ENCODE measurements at places on chromosomes 11 and 22.
A peak's percentile ranks its signal among the peaks of the same experiment; 100 is the strongest.

DNA sequence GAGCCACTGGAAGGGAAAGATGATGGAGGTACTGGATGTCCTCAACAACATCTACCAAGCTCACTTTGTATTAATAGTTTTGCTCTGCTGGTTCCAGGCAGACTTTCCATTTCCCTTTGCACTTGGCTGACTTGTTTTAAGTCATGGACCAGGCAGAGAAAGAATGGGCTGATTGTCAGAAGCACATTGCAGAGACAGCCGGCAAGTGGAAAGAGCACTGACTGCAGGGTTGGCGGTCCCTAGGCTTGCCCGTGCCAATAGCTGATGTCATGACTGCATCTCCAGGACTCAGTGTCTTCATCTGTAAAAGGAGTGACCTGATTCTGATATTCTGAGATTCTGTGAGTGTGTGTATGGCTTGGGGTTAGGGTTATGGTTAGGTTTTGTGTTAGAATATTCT is 20.9 kb upstream of the NNMT start:
- peaks cover 53% of the 10 kb centered on the region for H3K27me3 ChIP-seq
- no peaks in the 10 kb centered on the region for H3K36me3 ChIP-seq
- no peak overlapping the region for H3K27ac ChIP-seq
- no peak overlapping the region for H3K4me3 ChIP-seq
- H3K4me1 ChIP-seq: no peaks in the 10 kb centered on the region
- peak; percentile 31 for DNase-seq

GRCh38 chr11:30333405-30333804 is 10.5 kb downstream of the ARL14EP start:
- peaks cover 52% of the 10 kb centered on the region for H3K36me3 ChIP-seq
- H3K27ac ChIP-seq: no peak overlapping the region
- no peak overlapping the region for H3K4me3 ChIP-seq
- DNase-seq: no peak

GRCh38 chr11:65262776-65263175 is 1.0 kb downstream of the POLA2 start:
- peak overlapping the region; percentile 93 for H3K27ac ChIP-seq
- no peaks in the 10 kb centered on the region for H3K27me3 ChIP-seq

DNA sequence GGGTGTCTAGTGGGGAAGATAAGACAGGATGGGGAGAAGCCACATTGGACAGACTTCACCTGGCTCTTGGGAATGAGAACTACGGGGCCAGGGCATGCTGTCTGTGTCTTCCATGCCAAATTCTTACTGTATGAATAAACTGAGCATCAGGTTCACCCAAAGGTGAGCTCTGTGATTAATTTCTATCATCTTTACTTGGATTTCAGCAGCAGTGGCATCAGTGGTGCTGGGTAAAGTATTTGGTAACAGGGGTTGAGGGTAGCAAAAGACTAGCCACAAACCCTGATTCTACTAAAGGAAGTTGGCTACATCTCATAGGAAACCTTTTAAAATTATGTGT is 38.8 kb downstream of the IRAG1 start:
- no peaks in the 10 kb centered on the region for H3K36me3 ChIP-seq
- peaks cover 39% of the 10 kb centered on the region for H3K4me1 ChIP-seq

DNA sequence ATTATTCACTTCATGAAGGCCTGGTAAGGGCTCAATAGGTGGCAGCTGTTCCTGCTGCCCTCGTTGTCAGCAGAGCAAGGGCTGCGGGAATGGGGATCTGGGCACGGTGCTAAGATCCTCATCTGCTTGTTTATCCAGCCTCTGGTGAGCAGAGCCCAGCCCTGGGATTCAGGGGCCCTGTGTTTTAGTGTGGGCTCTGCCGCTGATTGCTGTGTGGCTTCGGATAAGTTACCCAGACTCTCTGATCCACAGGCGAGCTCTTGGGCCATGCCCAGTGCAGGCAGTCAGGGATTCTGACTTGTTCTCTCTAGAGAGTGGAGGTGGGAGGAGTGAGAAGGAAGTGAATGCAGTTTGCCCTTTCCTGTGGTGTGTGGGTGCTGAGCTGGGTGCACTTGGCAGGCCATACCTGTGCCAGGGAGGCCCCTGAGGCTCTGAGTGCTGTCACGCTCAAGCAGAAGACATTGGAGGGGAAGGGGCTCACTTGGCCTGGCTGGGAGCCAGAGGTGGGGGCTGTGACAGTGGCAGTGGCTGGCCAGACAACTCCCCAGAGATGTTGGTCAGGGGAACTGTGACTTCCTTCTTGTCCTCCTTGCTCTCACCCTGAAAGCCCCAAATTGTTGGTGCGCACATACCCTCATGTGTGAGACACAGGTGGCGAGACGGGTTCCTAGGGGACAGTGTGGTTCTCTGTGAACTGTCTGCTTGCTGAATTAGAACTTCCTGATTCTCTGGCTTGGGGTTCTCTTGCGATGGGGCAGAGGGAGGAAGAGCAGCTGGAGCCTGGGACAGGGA is 43.7 kb downstream of the CD82 start:
- peak overlapping the region; percentile 69 for H3K27ac ChIP-seq
- H3K4me3 ChIP-seq: no peak overlapping the region
- no peaks in the 10 kb centered on the region for H3K27me3 ChIP-seq
- H3K36me3 ChIP-seq: peaks cover 22% of the 10 kb centered on the region
- H3K4me1 ChIP-seq: peaks cover 72% of the 10 kb centered on the region
- DNase-seq: peak; percentile 53

GRCh38 chr11:75560644-75561043 is 1.4 kb upstream of the SERPINH1 start:
- DNase-seq: no peak
- H3K27me3 ChIP-seq: peaks cover 3% of the 10 kb centered on the region
- no peak overlapping the region for H3K4me3 ChIP-seq
- H3K27ac ChIP-seq: no peak overlapping the region
- H3K4me1 ChIP-seq: peaks cover 31% of the 10 kb centered on the region

DNA sequence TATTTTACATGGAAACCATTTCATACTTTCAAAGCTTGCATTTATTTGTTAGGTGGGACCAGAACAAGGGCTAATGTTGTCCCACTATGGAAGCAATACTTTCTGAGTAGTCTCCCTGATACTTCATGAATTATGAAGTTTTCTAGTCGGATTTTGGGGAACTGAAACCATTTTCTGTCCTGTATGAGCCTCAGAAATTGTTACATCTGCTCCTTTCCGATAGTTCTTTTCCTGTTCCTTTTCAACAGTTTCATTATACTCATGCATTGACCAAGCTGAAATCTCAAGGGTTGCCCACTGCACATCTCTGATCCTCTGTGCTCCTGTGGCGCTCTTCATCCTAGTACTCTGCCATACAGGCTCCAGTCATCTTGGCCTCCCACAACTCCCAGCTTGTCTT is 31.5 kb upstream of the GLYATL1 start:
- H3K4me1 ChIP-seq: no peaks in the 10 kb centered on the region
- no peaks in the 10 kb centered on the region for H3K36me3 ChIP-seq
- no peak for DNase-seq

DNA sequence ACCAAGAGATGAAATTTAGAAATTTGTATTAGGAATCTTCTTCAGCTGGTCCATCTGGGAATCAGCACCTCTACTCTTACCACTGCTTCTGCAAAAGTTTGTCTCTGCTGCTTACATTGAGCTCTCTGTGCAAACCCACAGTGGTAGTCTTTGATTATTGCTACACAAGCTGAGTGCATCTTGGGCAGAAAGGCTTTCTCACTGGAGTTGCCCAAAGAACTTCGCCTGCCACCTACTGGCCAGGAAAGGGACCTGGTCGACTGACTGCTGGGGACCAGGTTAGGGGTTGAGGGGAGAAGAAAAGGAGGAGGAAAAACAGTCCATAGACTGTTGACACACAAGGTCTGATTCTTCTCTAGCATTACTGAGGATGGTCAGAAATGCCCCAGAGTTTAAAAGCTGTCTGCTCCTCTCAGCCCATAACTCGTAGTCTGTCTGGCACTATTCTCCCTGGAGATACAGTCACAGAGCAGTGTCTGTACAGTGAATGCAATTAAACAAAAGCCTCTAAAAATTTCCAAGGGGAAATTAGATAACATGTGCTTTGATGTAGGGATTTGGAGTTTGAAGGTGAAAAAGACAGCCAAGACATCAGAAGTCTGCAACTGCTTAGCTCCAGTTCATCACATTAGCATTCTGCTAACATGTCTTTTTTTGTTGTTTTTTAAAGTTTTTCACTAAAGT is 215.0 kb upstream of the CTSC start:
- DNase-seq: peak; percentile 74
- H3K4me3 ChIP-seq: no peak overlapping the region
- peaks cover 20% of the 10 kb centered on the region for H3K27me3 ChIP-seq
- H3K27ac ChIP-seq: no peak overlapping the region
- no peaks in the 10 kb centered on the region for H3K36me3 ChIP-seq

DNA sequence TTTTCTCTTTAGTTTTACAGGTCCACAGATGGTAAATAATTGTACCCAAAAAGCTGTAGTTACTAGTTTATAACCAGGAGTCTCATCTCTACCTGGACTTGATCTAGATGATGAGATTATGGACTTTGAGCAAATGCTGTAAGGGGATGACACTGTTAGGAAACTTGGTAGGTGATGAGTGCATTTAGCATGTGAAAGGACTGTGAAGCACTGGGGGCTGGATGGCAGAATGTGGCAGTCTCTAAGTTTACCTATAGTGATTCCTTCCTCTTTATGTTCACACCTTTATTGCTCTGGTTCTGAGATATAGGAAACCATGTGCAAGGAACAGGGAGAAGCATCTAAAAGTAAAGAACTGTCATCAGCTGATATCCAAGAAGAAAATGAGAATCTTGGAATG is 230.7 kb upstream of the CHORDC1 start:
- no peaks in the 10 kb centered on the region for H3K4me1 ChIP-seq
- no peak overlapping the region for H3K27ac ChIP-seq
- DNase-seq: no peak
- no peaks in the 10 kb centered on the region for H3K36me3 ChIP-seq
- H3K4me3 ChIP-seq: no peak overlapping the region

DNA sequence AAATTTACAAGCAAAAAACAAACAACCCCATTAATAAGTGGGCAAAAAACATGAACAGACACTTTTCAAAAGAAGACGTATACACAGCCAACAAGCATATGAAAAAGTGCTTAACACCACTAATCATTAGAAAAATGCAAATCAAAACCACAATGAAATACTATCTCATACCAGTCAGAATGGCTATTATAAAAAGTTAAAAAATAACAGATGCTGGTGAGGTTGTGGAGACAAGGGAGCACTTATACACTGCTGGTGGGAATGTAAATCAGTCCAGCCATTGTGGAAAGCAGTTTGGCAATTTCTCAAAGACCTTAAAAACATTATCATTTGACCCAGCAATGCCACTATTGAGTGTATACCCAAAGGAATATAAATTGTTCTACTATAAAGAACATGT is 72.3 kb downstream of the BBOX1 start:
- no peak overlapping the region for H3K4me3 ChIP-seq
- H3K27me3 ChIP-seq: no peaks in the 10 kb centered on the region
- no peaks in the 10 kb centered on the region for H3K36me3 ChIP-seq
- no peak overlapping the region for H3K27ac ChIP-seq
- no peaks in the 10 kb centered on the region for H3K4me1 ChIP-seq
- no peak for DNase-seq

- H3K36me3 ChIP-seq: peaks cover 31% of the 10 kb centered on the region
- DNase-seq: no peak
- H3K27ac ChIP-seq: no peak overlapping the region
- no peaks in the 10 kb centered on the region for H3K27me3 ChIP-seq
- no peak overlapping the region for H3K4me3 ChIP-seq
Measured at GRCh38 chr11:111635706-111636045, 33.4 kb downstream of the SIK2 start.

DNA sequence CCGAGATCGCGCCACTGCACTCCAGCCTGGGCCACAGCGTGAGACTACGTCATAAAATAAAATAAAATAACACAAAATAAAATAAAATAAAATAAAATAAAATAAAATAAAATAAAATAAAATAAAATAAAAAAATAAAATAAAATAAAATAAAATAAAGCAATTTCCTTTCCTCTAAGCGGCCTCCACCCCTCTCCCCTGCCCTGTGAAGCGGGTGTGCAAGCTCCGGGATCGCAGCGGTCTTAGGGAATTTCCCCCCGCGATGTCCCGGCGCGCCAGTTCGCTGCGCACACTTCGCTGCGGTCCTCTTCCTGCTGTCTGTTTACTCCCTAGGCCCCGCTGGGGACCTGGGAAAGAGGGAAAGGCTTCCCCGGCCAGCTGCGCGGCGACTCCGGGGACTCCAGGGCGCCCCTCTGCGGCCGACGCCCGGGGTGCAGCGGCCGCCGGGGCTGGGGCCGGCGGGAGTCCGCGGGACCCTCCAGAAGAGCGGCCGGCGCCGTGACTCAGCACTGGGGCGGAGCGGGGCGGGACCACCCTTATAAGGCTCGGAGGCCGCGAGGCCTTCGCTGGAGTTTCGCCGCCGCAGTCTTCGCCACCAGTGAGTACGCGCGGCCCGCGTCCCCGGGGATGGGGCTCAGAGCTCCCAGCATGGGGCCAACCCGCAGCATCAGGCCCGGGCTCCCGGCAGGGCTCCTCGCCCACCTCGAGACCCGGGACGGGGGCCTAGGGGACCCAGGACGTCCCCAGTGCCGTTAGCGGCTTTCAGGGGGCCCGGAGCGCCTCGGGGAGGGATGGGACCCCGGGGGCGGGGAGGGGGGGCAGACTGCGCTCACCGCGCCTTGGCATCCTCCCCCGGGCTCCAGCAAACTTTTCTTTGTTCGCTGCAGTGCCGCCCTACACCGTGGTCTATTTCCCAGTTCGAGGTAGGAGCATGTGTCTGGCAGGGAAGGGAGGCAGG is at the start of gene GSTP1:
TSS of gene GSTP1 (plus strand) at position 566 of the 958 bp plus-strand sequence. CDS start at position 598, 32 bp downstream.
- H3K27ac ChIP-seq: peak within 1 kb of the TSS; percentile 84
- peaks cover 31% of the 10 kb centered on the region for H3K36me3 ChIP-seq
- H3K27me3 ChIP-seq: peaks cover 31% of the 10 kb centered on the region

DNA sequence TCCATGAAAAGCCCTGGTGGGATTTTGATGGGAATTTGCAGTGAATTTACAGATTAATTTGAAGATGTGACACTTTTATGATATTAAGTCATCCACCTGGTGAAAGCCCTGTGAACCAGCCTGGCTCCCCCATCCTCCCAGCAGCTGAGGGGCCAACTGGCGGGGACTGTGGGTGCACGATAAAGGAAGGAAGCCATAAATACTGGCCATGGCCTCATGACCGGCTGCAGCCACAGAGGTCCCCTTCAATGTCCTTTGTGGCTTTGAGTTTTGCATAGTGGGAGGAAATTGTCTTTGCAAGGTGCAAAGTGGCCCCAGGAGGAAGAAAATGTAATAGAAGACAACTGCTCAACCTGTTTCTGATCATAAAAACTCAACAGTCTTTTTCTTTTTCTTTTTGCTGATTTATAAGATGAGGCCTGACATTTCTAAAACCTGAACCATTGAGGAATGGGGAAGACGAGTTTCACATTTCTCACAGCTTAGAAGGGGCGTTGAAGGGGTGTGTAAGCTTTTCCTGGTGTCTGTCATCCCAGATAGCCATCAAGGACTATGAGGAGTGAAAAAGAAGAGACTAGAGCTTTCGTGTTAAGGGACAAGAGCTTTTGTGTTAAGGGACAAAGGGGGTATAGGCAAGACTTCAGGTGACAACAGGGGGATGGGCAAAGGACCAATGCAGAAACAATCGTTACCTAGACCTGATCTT is 6.3 kb upstream of the NDUFV1 start:
- DNase-seq: peak; percentile 63
- H3K4me1 ChIP-seq: peaks cover 21% of the 10 kb centered on the region
- H3K4me3 ChIP-seq: no peak overlapping the region
- peaks cover 25% of the 10 kb centered on the region for H3K27me3 ChIP-seq
- H3K36me3 ChIP-seq: no peaks in the 10 kb centered on the region

Data from activated CD8-positive, alpha-beta memory T cell treated with anti-CD3 and anti-CD28 coated beads, Interleukin-2, amount 10 ng/mL, durations not matched to agents 7 days and 5 days (primary cell).